ENCODE measurements at places on chromosomes 2 and 18. TPM values are rescaled to one million over a fixed set of nuclear protein-coding genes. Genes with fewer than 3 reads are reported as not detected.

Gene ERBB4
- total RNA-seq, result 0.59 TPM

DNA sequence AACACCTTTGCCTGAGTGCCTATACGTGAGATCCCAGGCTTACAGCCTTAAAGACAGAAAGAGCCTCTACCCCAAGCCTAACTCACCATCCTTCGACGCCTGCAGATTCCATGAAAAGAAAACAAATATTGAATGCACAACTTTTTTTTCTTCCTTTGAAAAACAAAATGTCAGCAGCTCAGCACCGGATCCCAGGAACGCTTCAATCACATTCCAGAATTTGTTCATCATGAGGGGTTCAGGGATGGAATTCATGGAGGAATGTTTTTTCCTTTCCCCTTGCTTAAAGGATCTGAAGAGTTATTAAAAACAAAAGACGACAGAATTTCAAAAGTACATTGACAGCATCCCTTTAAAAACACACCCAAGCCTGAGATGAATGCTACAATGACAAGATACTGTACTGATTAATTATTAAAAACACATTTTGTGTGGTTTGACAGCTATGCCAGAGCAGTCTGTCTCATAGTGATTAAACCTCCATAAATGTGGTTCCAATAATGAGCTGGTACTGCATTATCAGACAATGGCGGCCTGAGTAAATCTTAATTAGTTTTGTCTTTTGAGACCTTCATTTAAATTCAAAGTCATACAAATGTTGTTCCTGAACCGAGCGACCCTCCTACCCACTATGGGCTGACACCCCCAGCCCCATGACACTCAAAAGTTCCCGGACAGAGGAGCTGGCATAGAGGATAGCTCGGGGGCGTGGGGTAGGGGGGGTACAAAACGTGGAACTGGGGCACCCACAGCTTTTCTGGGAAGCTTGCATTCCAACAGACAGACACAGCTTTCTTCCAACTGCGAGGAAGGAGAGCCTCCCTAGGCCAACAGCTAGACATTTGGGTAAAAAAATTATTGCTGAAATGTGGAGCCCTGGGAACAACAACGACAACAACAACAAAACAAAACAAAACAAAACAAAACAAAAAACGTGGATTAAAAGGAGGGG lies 227.5 kb downstream of the TTC32 start:
- DNase-seq, result no peak

- DNase-seq, result no peak
Measured at GRCh38 chr18:406677-407076, 93.8 kb downstream of the COLEC12 start.

DNA sequence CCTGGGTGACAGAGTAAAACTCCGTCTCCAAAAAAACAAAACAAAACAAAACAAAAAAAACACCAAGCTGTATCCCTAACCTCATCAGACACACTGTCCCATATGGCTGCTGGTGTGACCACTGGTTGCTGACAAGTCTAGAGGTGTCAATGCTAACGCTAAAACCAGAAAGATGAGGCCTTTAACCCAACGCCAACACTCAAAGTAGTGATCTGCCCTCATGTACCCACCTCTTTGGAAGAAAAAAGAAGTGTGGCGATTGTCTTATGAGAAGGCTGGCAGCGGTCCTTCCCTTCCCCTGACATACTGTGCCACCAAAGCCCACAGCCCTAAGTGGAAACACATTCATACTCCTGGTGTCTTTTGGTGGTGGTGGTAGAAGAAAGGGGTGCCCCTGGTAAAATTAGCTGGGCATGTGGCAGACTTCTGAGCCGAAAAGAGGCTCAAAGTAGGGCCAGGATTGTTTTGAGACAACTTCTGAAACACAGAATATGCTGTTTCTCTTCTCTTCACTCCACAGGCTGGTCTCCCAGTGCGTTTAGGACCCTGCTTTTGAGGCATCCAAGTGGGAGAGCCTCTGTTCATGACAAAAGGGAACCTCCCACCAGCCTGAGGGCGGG lies 9.8 kb downstream of the SERTAD2 start:
- no peak for DNase-seq

GRCh38 chr2:120764492-120764891 lies 28.8 kb downstream of the GLI2 start:
- DNase-seq, result peak; percentile 4

Gene ST3GAL5
- 107 TPM for total RNA-seq

DNA sequence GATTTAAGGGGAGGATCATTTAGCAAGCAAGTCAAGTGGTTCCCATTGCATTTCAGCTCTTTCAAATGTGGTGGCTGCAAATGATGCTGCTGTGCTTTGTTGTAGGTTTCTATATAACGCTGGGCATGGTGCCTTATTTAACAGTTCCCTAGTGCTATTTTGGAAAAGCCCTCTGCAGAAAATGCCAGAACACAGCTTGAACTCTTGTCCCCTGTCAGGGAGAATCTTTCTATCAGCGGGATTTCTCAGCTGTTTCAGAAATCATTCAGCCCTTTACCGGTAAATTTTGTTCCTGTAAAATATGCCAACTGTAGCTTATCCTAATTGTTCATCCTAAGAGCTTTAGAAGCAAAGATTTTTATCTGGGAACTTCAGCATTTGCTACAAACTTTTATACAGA lies 77.8 kb upstream of the DTNA start:
- DNase-seq, result no peak

GRCh38 chr18:1542230-1542774 lies 637.6 kb downstream of the ADCYAP1 start:
- DNase-seq, result no peak
